Thyroid gland (tissue), 4 donors: ENCODE measurements at places on chromosomes 6 and 20.

DNA sequence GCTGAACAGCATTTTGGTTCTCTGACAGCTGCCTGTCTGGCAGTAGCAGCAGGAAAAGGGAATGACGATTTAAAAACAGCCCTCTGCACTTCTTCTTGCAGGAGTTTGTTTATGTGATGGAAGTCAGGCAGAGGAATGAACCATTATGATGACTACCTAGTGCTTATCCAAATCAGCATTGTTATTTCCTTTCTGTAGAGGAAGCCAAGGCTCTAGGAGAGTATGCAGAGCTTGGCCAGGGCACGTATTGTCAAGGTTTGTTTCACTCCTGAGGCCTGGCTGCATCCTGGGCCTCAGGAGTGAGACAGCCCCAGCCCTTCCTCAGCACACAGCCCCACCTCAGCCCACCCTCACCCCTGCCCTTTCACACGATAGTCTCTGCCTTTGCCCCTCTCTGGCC lies 68.5 kb downstream of the FAM229B start:
- no peak for DNase-seq
- H3K4me3 ChIP-seq: no peak overlapping the region
- H3K27me3 ChIP-seq: no peaks in the 10 kb centered on the region

DNA sequence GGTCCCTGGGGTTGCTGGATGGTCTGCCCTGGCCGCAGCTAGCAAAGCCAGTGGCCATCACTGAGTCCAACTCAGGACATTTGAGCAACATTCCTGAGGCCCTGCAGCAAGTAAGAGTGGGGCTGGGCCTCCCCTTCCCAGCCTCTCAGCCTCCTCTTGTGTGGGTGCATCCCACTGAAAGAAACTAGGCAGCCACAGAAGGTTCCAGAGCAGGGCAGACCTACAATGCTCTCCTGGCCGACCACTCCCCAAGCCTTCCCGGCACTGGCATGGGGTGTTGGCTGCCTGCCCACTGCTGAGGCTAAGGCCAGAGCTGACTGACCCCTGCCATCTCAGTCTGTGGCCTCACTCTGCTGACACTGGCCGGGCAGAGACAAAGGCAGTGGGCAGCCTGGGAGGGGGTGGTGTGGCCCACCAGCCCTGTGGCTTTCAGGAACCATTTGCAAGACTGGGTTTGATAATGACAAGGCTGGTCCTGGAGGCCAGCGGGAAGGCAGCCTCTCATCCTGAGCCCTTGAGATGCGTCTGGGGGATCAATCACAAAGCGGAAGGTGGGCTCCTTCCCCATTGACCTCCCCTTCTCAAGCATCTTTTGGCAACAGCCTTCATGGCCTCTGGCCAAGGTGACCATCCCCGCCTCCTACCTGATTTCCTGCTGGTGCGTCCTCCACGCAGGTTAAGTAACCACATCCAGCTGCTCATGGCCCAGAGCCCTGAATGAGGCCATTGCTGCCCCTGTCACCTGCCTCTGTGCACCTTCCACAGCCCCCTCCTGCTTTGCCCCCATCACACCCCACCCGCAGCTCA lies 9.6 kb downstream of the DLGAP4 start:
- no peaks in the 10 kb centered on the region for H3K4me1 ChIP-seq
- no peak overlapping the region for H3K27ac ChIP-seq
- DNase-seq: no peak
- no peaks in the 10 kb centered on the region for H3K36me3 ChIP-seq
- H3K27me3 ChIP-seq: no peaks in the 10 kb centered on the region
- H3K4me3 ChIP-seq: no peak overlapping the region

DNA sequence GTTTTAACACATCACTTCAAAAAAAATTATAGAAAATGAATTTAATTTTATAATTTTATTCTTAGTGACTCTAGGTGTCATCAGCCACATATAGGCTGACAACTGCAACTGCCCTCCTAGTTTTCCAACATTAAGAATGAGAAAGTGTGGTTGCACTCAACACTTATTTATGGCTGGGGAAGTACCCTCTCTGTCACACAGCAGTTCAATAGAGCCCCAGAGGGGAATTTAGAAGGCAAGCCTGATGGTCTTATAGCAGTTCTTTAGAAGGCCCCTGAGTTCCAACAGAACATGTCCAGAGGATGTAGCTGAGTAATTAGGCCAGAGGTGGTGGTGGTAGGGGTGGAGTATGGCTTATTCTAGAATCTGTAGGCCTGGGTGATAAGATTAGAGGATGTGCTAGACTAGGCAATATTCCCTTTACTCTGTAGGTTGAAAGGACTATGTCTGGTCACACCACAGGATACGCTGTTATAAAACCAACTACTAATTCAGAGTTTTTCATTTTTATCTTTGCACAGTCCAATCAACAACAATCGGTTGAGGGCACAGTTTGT lies 226.5 kb upstream of the CITED2 start:
- H3K27ac ChIP-seq: no peak overlapping the region
- no peaks in the 10 kb centered on the region for H3K36me3 ChIP-seq
- no peaks in the 10 kb centered on the region for H3K27me3 ChIP-seq
- no peak for DNase-seq
- H3K4me1 ChIP-seq: peaks cover 20% of the 10 kb centered on the region
- no peak overlapping the region for H3K4me3 ChIP-seq

- H3K27ac ChIP-seq: no peak overlapping the region
- no peak overlapping the region for H3K4me3 ChIP-seq
- no peaks in the 10 kb centered on the region for H3K36me3 ChIP-seq
- no peaks in the 10 kb centered on the region for H3K4me1 ChIP-seq
Observed at GRCh38 chr6:96608074-96608473, 45.1 kb downstream of the FHL5 start.
